ENCODE measurements at places on chromosomes 3 and 15.
A peak's percentile ranks its signal among the peaks of the same experiment; 100 is the strongest.

DNA sequence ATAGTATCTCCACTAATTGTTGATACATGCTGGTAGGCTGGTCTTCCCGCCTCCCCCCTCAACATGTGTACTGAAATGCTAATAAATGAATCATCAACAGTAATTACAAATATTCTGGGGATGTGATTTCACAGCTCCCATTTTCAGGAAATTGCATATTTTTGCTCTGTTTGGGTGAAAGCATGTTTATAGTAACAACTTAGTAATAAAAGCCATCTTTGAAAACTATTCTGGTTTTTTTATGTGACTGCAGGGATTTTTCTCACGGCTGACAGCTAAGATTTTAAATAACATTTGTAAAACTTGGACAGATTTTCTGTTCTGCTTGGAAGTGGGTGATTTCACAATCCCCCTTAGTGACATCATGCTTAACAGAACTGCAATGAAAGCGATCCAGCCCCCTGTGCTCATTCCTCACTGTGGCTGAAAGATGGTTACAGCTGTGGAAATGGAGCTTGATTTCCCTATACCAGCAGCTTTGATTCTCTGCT is 25.6 kb upstream of the FAM174B start:
- no peak for DNase-seq

DNA sequence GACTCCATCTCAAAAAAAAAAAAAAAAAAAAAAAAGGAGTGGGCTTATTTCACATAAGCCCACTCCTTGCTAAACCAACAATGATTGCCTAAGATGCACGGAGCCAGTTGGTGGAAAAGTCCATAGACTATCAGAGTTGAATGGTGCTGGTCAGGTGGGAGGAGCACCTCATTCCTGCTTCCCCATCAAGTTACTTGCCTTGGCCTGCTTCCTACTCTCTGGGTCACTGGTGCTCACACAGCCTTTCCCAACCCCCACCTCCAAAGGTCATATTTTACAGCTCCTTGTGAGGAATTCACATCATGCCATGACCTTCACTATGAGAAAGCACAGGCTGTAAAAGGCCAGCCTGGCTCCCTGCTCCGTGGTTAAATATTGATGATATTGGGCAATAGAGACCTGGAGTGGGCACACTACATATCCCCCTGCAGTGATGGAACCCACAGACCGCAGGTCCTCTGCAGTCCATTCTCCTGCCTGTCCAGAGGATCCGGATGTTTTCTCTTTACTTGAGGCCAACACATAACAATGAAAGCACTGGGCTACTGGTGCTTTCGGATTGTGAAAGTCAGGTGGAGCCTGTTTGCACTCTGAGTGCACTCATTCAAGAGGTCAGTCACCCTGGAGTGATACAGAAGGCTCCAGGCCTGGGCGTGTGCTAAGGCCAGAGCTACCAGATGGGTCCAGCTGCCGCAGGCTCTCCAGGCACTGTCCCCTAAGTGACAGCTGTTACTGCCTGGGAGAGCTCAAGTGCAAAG is at the start of gene SLC51B:
Gene SLC51B (plus strand): TSS at position 664 of the 758 bp plus-strand sequence. CDS start 4,618 bp downstream, outside the sequence.
- no peak for DNase-seq

DNA sequence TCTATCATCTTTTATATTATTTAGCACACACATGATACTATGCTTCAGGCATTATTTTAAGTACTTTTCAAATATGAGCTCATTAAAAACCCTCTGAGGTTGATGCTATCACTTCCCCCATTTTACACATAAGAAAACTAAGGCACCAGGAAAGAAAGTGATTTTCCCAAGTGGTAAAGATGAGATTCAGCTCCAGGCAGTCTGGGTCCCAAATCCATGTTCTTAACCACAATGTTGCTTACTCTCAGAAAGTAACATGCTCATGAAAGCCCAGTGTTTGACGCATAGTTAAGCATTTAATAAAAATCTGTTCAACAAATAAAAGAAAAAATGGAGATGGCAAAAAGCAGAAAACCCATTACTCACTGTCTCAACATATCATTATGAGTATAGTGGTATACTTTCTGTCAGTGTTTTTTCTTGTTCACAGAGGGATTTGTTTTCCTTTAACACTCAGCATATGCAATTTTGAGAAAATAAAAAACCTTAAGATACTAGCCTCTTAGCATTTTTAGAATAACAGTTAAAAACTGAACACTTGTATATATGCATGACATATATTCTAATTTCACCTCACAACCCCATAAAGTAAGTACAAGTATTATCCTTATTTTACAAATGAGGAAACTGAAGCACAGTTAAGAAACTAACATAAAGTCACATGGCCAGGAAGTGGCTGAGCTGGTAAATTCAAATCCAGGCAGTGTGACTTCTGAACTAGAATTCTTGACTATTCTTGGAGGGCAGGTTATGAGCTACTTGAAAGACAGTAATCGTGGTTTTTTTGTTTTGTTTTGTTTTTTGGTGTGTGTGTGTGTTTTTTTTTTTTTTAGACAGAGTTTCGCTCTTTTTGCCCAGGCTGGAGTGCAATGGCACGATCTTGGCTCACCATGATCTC is 10.4 kb downstream of the PEAK1 start:
- peak; percentile 43 for DNase-seq

DNA sequence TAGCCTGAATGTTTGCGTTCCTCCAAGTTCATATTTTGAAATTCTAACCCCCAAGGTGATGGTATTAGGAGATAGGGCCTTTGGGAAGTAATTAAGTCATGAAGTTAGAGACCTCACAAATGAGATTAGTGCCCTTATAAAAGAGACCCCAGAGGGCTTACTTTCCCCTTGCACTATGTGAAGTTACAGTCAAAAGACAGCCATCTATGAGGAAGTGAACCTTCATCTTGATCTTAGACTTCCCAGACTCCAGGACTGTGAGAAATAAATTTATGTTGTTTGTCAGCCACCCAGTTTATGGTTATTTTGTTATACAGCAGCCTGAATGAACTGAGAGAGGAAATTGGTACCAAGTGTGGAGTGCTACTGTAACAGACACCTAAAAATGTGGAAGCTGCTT is 74.4 kb downstream of the DAPK2 start:
- DNase-seq: no peak

DNA sequence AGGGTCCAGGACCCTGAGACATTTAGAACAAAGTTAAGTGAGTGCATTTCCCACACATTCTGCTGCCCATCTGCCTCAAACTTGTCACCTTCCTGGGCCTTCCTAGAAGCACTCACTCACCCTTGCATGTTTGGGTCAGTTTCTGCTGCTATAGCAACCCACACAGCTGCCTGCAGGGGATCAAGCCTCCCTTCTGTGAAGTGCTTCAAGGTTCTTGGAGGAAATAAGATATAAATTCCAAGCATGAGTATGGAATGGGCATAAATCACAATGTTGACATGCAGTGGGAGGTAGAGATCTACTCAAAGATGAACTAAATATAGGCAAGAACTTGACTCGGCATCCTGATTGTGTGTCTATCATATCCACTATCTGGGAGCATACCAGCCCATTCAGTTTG is 140.4 kb downstream of the SLC9A9 start:
- no peak for DNase-seq

DNA sequence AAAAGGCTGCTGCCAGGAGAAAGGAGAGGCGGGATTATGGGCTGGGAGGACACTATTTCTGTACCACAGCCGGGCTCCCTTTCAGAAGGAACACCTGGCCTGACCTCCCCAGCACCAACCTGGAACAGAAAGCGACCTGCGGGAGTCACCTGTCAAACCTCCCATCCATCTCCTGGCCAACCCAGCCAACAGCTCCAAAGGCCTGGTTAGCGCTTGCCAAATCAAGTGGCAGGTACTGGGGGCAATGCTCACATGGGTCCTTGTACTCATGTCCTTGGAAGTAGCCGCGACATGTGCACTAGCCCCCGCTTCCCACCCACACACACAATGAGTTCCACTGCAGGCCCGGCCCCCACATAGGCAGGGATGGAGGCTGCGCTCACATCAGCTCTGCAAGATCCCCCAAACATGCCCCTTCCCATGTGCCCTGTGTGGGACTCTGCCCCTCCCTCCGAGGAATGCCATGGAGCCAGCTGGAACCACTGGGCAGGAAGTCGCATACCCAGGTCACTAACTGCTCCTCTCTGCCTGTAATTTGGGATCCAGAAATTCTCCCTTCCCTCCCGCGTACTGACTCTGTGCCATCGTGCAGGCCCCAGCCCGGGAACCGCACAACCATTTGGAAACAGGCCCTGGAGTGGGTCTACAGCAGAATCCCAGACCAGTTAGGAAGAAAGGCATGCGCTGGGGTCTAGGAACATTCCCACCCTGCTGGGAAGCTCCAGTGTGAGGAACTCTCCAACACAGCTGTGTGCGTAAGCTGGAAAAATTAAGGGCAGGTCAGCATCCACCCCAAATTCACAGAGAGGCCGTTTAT is 98.9 kb downstream of the LRIG1 start:
- DNase-seq: no peak

GRCh38 chr3:133620066-133620784 is 41.5 kb downstream of the TOPBP1 start:
- no peak for DNase-seq

GRCh38 chr15:75687486-75688277 is 25.0 kb downstream of the CSPG4 start:
- DNase-seq: no peak

DNA sequence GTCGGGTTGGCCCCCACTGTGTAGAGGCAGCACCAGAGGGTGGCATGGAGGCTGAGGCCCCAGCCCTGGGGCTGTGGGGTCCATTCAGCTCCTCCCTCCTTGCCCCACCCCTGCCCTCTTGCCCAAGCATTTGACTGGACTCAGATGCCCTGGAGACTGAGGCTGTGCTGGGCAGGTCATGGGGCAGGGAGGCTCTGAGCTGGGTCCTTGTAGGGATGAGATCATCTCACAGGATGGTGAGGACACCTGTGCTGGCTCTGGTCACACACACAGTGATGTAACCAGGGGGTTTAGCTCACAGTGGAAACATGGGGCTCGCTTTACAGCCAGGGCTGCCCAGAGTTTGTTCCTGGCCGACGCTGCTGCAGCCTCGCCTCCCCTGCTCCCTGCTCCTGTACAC is 17.8 kb downstream of the ALPK3 start:
- no peak for DNase-seq

- DNase-seq: peak; percentile 13
Observed at GRCh38 chr15:76932135-76932966, 802 bp downstream of the RCN2 start.

DNA sequence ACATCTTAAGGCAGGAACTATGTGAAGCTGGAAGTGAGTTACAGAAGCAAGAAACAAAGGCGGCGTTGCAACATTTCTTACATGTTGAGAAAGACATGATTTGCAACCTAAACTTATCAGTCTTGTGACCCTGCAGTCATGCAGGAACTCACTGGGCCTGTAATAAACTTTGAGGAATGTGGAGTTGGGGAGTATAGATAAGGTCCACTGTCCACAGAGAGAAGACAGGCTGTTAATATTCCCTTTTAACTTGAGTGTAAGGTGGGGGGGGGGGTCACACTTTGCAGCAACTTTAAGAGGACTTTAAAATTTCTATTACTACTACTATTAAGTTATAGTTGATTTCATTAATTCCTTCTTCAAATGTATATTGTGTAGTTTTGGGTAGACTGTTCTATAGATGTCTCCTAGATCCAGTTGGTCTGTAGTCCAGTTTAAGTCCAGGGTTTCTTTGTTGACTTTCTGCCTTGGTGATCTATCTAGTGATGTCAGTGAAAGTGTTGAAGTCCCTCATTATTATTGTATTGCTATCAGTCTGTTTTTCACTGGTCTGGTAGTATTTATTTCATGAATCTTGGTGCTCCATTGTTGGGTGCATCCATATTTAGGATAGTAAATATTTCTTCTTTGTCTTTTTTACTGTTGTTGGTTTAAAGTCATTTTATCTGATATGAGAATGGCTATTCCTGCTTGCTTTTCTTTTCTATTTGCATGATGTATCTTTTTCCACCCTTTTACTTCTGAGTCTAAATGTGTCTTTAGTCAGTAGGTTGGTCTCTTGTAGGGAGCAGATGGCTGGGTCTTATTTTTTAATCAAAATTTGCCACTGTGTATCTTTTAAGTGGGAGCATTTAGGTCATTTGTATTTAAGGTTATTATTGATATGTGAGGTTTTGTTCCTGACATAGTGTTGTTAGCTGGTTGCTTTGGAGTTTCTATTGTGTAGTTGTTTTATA is 15.6 kb upstream of the FAM98B start:
- no peak for DNase-seq

DNA sequence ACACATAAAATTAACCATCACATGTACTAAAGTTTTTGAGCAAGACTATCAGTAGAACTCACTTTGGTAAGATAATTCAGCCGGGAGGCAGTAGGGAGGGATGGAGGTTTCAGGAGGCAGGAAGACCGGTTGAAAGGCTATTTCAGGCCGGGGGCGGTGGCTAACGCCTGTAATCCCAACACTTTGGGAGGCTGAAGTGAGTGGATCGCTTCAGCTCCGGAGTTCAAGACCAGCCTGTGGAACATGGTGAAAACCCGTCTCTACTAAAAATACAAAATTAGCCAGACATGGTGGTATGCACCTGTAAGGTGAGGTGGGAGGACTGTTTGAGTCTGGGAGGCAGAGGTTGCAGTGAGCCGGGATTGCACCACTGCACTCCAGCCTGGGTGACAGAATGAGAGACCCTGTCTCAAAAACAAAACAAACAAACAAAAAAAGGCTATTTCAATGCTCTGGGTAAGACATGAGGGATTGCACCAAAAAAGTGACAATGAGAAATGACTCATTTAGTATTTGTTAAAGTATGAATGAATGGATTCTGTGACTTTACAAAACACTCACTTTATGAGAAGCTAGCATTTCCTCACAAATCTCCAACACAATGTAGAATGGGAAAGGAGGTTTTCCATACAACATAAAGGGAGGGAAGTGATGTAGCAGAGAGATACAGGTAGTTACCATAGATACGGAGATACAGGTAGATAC is 43.9 kb downstream of the SH3BP5 start:
- DNase-seq: no peak

GRCh38 chr3:77606372-77606771 is 566.5 kb downstream of the ROBO2 start:
- DNase-seq: no peak

- DNase-seq: no peak
Observed at GRCh38 chr15:73935547-73935946, 9.3 kb downstream of the LOXL1 start.

DNA sequence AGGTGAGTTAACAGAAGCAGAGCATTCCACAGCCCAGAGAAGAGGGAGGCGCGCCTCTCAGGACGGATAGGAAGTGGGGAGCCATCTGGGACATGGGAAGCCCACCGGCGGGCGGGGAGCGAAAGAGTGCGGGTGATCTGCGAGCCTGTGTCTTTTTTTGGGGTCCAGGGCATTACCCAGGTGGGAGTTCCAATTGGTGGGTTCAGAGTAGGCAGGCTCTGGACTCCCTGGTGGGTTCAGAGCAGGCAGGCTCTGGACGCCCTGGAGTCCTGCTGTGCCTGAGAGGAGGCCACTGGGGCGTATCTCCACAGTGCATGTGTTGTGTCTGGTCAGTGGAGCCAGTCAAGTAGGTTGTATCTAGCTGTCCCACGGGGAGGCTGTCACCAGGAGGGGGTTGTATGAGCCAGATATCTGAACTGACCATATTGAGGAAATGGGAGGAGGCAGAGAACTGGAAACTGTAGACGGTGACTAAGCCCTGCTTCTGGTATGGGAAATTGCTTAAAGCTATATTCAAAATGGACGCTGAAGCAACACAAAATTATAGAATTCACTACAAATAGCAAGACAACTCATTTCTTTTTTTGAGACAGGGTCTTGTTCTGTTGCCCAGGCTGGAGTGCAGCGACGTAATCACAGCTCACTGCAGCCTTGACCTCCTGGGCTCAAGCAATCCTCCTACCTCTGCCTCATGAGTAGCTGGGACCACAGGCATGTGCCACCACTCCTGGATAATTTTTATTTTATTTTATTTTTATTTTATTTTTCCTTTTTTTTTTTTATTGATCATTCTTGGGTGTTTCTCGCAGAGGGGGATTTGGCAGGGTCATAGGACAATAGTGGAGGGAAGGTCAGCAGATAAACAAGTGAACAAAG is 34.5 kb upstream of the CHST2 start:
- DNase-seq: peak; percentile 10

GRCh38 chr15:50718700-50719125 is 32.1 kb upstream of the TRPM7 start:
- DNase-seq: no peak

Data from CD4-positive, alpha-beta T cell treated with Interleukin-17A for 1 hour (primary cell).